ENCODE measurements at places on chromosomes 7 and 10.

DNA sequence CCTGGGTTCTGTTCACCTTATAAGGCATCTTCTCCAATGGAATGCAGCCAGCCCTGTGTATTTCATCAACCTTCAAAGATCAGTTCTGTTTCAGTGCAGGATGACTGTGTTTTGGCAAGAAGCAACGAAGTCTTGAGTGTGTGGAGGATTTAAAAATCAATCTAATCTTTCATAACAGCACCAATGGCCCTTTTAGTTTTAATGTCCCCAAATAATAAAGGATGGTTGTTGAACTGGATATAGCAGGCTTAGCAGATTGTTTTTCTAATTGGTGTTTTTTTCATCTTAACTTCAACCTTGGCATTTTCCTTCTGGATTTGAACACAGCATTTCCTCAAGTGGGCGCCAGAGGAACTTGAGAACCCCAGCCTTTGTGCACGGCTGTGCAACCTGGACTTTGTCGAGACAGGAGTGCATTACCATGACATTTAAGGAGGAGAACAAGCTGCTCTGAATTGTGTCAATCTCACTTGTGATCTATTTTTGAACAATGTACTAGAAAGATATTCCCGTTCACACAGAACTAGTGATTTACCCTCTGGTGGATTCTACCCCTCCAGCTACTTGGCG, 313.3 kb upstream of the AKR1E2 start:
- peak; percentile 81 for DNase-seq

DNA sequence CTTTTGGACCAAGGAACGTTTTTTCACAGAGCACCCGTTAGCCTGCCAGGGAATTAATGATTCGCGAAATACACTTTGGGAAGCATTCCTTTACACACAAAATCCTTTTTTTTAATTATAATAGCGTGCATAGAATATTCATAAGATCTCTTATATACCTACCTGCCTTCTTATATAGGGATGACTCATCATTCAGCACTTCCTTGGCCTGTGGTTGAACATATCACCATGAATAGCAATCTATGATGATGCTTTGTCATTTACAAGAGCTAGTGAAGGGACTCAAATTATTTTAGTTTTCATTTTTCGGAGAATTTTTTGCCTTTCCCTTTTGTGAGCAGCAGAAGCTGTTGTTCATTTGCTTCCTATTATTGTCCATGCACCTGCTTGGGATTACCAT, 97.0 kb downstream of the CDH23 start:
- no peak for DNase-seq

DNA sequence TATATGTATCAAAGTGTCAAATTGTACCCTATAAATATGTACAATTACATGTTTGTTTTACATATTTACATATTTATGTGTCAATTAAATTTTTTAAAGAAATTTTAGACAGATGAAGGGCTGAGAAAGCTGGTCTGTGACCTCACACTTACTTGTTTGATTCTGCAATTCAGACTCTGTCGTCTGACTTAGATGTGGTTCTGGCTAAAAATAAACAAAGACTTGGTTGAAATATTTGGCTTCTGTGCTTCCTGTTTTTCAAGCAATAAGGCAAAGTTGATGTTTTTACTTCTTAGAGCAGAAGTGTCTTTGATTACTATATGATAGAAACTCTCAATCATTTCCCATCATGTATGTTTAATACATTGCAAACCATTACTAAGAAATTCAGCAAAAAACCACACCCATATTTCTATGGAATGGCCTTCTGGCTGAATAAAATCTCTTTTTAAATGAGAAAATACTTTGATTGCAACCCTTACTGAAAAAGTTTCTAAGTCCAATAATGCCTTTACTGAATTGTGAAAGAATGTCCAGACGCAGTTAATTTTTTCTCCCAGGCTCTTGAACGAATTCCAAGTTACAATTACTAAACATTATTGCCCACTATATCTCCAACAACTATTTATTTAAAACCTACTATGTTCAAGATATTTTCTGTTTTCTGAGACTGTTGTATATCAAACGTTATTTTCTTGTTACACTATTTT, 59.5 kb upstream of the PRKG1 start:
- DNase-seq, result peak; percentile 68

DNA sequence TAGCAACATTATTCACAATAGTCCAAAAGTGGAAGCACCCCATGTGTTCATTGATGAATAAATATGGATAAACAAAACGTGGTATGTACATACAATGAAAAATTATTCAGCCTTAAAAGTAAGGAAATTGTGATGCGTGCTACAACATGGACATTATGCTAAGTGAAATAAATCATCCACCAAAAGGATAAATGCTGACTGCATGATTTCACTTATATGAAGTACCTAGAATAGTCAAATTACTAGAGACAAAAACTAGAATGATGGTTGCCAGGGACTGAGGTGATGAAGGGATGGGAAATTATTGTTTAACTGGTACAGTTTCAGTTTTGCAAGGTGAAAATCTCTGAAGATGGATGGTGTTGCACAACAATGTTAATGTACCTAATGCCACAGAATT, 56.6 kb downstream of the THSD7A start:
- DNase-seq, result no peak

- no peak for DNase-seq
Measured at GRCh38 chr10:119231654-119232053, 24.3 kb downstream of the GRK5 start.

DNA sequence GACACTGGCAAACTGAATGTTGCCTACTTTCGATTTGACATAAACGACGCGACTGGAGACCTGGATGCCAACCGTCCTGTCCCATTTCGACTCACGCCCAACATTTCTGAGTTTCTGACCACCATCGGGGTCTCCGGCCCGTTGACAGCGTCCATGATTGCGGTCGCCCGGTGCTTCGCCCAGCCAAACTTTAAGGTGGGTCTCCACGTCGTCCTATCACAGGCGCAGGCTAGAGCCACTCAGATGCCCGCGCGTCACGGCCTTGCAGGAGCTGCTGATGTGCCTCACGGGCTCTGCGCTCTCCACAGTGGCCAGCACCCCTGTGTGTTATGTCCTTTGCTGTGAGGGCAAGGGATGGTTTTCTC, 132.6 kb downstream of the SMURF1 start:
- no peak for DNase-seq

DNA sequence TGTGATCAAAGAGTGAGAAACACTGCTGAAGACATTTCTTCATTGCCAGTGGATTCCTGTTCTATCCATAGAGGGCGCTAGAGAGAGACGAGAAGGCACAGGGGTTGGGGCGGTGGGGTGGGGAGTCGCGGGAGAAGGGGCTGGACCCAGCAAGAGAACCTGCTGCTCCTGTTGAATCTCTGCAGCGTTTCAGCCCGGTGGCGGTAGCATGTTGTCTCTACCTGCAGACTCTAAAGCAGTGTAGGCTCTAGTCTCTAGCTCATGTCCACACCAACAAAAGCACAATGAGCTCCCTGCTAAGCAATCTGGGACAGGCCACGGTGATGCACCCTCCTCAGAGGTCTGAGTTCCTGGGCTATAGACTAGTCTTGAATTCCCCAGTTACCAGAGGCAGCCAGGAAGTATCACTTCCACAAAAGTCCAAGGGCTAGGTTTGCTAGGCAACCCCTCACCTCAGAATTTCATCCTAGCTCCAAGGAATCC, 167.7 kb downstream of the DGKB start:
- no peak for DNase-seq
